ENCODE measurements at places on chromosomes 5 and 9.
A peak's percentile ranks its signal among the peaks of the same experiment; 100 is the strongest.

DNA sequence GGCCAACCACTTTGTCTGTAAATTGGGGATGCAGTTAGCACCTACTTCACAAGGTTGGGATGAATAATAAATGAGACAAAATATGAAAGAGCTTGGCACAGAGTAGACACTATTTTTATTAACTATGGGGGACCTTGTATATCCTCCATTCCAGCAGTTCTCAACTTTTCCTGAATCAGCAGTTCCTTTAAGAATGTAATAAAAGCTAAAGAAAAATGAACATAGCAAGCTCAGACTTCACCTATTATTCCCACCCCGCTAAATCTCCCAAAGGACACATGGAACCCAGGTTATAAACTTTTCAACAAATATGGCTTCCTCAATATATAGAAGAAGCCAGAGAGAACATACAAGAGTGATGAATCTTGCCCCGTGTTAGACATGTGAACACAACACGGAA lies 32.0 kb upstream of the TTC1 start:
- no peak for DNase-seq

- DNase-seq = no peak
Measured at GRCh38 chr5:144356489-144356888, 185.8 kb downstream of the KCTD16 start.

DNA sequence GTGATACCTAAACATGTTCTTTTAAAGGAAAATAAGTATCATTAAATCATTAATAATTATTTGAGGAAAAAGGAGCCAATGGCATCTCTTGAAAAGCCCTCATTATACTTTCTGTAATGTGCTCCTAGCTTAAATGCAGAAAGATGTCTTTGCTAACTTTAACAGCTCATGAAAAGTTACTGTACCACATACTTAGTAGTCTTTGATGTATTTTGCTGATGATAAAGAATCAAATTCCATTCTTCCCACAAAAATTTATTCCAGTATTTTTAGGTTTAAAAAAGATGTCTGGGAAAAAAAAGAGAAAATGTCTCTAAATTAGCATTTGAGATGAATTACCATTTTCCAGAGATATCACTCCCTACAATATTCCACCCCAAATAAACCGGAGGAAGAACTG lies 112.5 kb downstream of the PPP2R2B start:
- no peak for DNase-seq

DNA sequence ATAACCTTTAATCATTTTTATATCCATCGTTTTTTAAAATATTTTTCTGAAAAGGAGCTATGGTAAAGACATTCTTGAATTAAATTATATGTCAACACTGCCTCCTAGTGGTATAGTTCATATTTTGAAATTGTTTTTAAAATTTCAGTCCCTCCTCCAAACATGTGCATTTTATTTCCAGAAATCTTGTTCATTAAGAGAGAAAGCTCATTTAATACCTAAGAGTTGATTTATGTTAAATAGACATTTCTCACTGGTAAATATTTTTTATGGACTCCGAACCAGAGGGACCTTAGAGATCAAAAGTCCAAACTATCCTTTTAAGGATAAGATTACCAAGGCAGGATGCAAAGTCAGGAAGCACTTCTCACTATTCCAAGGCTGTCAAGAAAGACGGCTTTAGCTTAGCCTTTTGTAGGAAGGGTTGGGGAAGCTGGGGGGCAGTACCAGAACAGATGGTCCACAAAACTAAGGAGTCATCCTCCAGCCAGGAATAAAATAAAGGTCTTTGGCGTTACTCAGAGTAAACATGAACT lies 21.6 kb downstream of the BHMT start:
- no peak for DNase-seq

DNA sequence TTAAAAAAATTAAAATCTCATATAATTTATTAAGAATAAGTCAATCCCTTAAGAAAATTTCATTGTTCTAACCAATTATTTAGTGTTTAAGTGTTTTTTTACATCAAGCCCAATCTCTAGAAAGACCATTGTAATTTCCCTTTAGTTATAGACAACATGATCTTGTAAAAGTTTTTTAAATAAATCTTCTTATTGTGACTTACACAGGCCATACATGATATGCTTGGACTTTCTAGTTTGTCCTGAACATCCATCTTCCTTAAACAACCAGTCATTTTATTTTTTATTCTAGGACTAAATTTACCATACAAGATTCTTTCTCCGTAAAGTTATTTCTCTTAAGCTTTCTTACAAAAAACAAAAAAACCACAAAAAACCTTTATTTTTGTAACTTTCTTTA lies 126.5 kb upstream of the MAST4 start:
- DNase-seq = no peak

DNA sequence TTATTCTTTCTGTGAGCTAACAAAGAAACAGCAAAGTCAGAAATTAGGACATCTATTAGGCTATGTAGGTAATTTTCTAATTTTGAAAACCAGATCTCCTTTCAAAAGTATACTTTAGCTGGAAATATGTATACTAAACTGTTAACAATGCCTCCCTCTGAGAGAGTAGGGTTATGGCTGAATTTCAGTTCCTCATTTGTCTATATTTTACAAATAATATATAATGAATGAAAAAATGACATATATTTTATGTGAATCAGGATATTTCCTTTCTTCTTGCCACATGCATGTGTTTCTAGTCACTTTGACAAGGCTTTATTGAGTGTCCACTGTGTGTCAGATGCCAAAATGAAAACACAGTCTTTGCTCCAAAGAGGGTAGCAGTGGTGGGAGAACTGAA lies 15.4 kb downstream of the HACD4 start:
- no peak for DNase-seq

DNA sequence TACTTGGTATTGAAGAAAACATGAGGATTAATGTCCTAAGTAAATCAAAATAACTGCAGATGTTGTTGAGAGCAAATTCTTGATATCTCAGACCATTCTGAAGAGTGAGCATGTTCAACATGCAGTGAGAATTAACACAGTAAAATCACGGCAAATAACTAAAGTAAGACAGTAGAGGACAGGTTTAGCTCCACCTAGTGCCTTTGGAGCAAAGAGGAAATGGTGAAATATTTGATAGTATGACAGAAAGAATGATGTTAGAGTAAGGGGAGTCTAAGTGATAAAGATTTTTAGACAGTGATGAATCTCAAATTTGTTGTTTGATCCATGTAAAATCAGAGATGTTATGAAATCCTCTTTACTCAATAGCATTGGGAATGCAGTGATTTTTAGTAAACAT lies 424.2 kb downstream of the TMEM161B start:
- no peak for DNase-seq

- no peak for DNase-seq
Measured at GRCh38 chr5:164422400-164422799, 917.0 kb downstream of the MAT2B start.

DNA sequence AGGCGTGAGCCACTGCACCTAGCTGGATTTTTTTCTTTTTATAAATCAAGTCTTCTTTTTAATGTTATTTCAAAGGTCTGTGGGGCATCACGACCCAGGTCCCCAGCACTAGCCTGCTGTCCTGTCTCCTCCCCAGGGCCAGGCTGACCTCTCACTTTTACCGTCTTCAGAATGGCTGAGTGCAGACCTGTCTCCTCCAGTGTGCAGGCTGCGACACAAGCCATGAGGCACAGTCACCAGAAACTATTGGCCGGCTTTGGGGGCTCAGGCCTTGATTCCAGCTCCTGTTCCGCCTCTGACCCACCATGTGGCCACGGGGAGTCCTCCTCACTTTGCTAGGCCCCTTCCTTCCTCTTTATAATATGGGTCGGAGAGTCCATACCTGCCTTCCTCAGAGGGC lies 46.6 kb upstream of the NEURL1B start:
- no peak for DNase-seq

DNA sequence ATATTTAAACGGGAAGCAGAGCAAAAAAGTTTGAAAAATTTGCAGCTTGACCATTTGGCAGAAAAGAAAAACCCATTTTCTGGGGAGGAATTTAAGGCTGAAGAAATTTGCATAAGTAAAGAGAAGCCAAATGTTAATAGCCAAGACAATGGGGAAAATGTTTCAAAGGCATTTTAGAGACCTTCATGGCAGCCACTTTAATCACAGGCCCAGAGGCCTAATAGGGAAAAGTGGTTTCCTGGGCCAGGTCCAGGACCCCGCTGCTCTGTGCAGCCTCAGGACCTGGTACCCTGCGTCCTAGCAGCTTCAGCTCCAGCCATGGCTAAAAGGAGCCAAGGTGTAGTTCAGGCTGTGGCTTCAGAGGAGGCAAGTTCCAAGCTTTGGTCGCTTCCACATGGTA lies 507.3 kb downstream of the SLCO4C1 start:
- no peak for DNase-seq

- no peak for DNase-seq
Measured at GRCh38 chr5:159697530-159697929, 218.8 kb upstream of the ADRA1B start.

- DNase-seq = peak; percentile 67
Measured at GRCh38 chr9:126456441-126457174, 130.0 kb downstream of the MVB12B start.

DNA sequence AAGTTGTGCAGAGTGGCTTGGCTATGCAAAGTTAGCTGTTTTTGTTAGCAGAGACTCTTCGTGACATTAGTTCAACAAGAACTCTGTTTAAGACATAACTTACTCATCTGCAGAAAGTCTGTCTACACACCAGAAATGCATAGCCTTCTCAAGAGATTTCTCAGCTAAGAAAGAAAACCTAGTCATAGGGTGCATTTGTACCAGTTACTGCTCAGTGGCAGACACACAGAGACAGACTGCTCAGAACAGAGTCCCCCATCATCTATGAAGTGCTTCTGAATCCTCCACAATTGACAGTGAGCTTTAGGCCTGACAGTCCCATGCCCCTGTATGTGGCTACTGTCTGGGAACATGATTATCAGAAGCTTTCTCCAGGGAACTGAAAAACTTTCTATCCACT lies 56.1 kb upstream of the IFNK start:
- DNase-seq = no peak

GRCh38 chr9:25994605-25995004 lies 316.4 kb upstream of the TUSC1 start:
- DNase-seq = no peak

GRCh38 chr5:174317256-174317894 lies 271.9 kb downstream of the NSG2 start:
- DNase-seq = no peak

DNA sequence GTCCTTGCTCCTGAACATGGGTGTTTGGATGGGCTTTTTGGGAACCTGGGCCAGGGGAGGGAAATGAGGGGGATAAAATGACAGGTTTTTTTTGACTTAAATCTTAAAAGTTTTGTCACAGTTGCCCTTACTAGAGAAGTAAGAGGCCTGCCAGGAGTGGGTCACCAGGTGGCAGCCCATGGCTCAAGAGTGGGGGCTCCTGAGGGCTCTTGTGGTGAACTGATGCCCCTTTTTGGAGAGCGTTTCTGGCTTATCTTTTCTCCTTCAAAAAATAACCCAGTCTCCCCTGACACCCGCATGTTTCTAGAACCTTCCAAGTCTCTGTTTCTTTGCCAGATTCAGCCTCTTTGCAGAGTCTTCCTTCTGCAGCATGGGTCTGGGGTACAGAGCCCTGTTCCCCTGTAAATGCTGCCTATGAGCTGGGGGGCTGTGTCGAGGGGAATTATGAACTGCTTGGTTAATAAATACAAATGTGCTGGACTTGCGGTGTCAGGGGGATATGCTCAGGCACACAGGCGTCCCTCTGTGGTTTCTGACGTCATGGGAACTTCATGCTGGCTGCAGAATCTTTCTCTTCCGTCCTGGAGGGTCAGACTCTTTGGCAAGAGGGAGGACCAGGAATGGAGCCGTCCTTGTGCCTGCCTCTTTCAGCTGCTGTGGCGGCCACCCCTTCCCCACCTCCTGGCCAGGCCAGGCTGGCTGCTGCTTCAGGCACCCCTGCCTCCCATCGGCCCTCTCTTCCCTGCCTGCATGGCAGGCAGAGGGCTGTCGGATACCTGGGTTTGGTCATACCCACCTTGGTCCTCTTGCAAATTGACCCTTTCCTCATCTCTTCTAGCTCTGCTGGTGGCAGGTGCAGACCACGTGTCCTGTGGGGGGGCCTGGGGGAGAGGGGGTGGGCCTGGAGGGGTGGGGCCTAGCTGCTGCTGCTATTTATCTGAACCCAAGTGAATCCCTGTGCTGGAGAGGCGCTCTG lies 30.1 kb downstream of the PTPA start:
- DNase-seq = peak; percentile 73
